ENCODE measurements at places on chromosomes 5 and 9. TPM values are rescaled to one million over a fixed set of nuclear protein-coding genes. Genes with fewer than 3 reads are reported as not detected.
A peak's percentile ranks its signal among the peaks of the same experiment; 100 is the strongest.

GRCh38 chr5:142783601-142784341 lies 13.6 kb downstream of the ARHGAP26 start:
- DNase-seq = peak; percentile 37

DNA sequence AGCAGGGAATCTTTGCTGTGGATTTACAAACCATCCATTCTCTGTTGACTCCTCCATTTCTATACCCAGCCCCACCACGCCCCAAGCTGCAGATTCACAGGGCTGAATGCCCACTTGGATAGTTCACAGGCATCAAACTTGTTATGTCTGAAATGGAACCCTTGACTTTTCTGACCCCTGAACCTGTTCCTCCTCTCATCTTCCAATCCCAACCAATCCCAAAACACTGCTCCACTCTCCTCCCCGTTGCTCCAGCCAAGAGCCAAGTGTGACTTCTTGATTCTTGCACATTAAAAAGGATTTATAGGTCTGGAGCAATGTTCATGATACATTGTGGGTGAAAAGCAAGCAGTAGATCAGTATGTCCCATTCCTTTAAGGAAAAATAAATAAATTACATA lies 145.6 kb downstream of the DAB2IP start:
- no peak for DNase-seq

DNA sequence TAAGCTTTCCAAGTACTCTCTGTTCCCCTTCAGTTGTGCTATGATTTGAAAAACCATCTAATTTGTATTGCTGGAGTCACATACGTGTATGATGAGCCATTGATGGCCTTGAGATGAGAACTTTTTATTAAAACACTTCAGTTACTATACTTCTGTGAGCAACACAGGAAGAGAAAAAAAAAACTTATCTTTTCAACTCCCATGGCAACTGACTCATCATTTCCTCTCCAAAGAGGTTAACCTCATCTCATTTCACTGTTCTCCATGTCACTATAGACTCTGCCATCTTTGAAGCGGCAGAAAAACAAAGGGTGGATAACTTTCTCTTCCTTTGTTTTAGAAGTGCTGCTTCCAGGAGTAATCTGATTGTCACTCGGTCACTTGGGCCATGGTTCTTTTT lies 104.3 kb upstream of the PCSK1 start:
- DNase-seq = no peak

DNA sequence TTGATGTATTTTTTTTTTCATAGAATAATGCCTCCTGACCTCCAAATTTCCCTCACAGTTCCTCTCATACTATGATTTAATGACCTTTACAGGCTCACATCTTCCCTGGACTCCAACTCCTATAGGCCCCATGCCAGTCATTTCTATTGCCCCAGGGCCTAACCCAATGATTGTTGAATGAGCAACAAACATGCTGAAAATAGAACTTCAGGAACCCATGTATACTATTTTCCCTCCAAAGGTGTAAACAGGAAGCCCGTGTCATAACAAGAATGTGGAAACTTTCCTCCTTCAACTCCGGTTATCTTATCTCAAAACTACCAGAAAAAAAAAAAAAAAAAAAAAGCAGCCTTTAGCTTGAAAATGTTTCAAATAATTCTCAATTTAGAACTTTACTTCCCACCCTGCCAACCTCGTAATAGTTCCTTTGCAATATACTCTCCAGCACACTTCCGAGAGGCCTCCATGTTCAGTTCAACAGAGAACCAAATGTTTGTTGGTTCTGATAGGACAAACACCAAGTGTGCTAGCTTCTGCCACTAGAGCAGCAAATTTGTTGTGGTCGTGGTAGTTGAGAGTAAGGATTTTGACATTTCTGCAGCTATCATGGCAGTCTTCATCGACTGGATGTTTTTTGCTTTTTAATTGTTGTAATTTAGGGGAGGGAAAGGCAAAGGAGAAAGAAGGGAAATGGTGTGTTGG lies 25.8 kb downstream of the TRPM6 start:
- no peak for DNase-seq

DNA sequence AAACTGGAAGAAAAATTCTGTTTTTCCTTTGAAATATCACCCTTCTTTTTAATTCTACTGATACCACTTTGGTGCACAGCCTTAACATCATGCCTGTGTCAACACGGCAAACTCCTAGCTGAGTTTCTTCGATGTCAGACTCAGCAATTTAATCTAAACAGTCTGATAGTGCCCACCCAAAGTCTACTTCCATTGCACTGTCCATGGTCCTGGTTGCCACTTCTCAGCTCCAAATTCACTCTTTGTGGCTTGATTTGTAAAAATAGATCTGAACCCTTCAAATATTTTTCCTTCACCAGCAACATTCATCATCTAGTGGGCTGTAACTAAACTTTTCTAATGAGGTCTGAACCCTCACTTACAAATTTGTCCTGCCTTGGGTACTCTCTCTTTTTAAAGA lies 107.8 kb downstream of the NUDT12 start:
- no peak for DNase-seq

DNA sequence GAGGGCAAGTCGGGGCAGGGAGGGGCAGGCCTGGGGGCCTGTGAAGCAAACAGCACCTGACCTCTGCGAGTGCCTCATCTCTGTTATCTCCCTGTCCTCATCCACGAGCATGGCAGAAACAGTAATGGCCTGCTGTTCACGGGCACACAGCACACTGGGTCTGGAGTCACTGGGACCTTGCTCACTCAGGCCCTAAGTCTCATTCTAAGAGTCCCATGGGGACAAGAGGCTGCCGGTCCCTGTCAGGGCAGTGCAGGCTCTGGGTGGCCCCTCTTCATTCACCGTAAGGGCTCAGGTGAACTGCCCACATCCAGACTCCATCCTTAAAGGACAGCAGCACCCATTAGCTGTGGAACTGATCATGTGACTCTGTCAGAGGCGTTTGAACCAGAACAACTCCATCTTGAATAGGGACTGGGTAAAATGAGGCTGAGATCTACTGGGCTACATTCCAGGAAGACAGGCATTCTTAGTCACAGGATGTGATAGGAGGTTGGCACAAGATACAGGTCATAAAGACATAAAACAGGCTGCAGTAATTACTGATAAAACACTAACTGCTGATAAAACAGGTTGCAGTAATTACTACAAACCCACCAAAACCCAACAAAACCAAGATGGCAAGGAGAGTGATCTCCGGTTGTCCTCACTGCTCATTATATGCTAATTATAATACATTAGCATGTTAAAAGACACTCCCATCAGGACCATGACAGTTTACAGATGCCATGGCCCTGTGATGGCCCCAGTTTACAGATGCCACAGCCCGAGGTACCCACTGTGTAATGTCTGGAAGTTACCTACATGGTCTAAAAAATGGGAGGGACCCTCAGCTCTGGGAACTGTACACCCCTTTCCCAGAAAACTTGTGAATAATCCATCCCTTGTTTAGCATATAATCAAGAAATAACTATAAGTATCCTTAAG lies 28.7 kb downstream of the BICD2 start:
- no peak for DNase-seq

DNA sequence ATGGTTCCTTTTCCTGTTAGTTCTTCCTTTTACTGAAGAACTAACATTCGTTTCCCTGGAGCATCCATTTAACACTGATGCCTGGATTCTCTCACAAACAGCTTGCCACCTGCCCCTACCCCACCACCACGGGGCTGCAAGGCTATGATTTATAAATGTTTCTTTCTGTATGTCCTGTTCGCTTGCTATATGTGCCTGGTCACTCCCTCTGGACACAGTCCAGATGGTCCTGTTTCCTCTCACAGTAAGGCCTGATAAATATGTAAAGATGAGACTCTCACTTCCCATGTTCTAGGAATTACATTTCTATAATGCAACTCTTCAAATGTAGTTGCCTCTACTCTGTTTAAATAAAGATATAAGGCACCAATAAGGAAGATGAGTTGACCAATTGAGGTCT lies 146.4 kb upstream of the SHB start:
- no peak for DNase-seq

DNA sequence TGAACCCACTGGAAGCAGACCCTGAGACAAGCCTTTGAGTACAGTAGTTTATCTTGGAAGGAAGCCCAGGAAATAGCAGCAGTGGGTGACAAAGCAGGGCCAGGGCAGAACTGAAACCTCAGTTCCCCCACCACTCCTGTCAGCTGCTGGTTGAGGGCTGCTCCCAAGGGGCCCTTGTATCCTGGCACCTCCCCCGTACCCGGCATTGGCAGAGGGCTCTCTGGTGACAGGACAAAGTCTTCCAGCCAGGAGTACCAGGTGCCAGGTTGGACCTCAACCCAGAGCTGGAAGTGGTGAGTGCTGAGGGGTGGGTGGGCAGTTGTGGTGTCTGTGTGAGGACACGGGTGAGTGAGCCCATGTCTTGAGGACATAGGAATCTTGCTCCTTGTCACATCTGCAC lies 123.3 kb downstream of the PHF2 start:
- no peak for DNase-seq

- peak; percentile 23 for DNase-seq
Observed at GRCh38 chr9:684941-685340, 156.6 kb upstream of the DMRT1 start.

- DNase-seq = no peak
Observed at GRCh38 chr5:60066502-60066901, 173.0 kb upstream of the PDE4D start.

MTREX gene
- total RNA-seq = 50.9 TPM

SLC35D2 gene
- total RNA-seq = 13.2 TPM

PPP2CA gene
- total RNA-seq = 188 TPM

TAF11L10 gene
- total RNA-seq = not detected

CNTNAP3B gene
- total RNA-seq = not detected

C8G gene
- not detected for total RNA-seq

BTNL3 gene
- not detected for total RNA-seq

Measured in CD4-positive, alpha-beta T cell (primary cell).